ENCODE measurements at places on chromosomes 1 and 21.
A peak's percentile ranks its signal among the peaks of the same experiment; 100 is the strongest.

DNA sequence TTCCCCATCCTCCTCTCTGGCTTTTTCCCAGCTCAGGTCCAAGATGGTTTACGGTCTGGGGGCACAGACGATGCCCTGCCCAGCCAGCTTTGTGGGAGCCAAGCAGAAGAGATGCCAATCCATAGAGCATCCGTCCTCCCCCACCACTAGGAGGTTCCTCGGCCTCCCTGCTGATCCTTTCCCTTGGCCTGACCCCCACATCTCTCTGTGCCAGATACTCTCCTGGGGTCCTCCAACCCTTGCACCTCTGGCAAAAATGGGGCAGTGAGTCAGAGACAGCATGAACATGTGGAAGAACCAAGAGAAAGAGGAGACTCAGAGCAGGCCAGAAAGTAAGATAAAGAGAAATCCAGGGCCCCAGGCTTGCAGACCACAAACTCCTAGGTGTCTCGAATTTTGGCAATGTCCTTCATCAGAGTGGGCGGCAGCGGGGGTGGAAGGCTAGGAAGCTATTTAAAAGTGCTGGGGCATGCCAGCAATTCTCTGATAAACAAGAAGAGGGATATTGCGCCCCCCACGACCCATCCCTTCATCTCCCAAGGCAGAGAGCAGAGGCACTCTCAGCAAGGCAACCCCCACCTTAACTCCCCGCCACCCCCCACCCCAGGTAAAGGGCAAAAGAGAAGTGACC lies 11.4 kb downstream of the BLACAT1 start:
- DNase-seq, result no peak

GRCh38 chr1:51499694-51500093 lies 19.4 kb downstream of the EPS15 start:
- DNase-seq, result no peak

DNA sequence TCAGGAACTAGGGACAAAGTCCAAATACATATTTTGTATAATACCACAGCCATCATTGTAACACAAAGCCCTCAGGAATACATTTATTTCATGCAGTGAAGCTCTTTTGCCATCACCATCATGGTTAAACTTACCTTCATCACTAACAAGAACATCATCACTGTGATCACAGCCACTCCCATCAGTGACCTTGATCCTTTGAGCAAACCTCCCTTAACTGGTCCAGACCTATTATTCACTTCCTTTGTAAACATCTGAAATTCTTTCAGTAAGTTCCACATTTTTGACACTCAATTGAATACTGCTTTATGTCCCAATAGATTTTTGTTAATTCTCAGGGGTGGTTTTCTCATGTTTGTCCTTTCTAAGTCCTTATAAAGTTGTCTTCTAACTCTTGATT lies 16.2 kb upstream of the KPRP start:
- DNase-seq, result no peak

DNA sequence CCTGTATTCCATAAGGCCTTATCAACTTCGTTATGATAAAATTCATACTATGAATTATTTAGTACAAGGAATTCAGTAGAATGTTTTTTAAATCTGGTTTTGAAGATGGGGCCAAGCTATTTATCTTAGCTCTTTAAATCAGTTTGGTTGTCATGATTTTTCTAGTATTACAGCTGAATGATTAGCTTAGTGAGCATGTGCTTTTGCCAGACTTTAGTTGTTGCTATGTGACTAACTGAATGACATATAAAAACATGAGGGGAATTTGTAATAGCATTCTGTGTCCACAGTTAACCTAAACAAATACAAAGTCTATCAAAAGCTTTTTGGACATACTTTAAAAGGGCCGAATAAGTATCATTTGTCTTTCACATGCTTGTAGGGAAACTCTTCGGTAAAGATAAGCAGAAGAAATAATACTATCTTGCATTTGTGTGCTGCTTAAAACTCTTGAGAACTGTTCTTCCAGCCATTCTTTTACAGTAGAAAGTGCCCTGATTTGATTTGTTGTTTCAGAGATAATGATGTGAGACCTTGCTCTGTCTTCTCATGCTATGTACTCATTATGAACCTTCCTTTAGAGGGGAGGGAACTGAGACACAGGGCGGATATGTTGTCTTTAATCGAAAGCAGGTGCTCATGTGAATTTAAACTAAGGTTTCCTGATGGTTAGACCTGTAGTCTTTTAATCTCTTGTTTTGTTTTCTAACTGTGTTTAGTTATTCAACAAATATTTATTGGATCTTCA lies 18.8 kb downstream of the NEK7 start:
- DNase-seq, result no peak

GRCh38 chr21:18350216-18350615 lies 53.4 kb downstream of the TMPRSS15 start:
- DNase-seq, result no peak

DNA sequence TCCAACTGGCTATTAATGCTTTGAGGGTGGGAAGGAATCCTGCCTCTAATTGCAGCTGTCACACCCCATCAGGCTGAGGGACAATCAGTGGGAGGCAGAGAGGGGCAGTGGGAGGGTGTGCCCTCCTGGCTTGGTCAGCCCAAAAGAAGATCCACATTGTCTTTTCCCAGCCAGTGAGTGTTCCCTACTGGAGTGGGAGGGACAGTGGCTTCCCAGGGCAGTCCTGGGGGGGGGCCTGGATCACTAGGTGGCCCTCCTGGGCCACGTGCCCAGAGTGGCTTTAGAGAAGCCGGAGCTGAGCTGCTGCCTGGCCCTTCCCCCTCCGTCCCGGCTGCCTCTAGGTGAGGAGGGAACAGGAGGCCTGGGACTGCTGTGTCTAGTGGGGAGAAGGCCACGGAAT lies 14.0 kb downstream of the INKA2 start:
- DNase-seq, result no peak

DNA sequence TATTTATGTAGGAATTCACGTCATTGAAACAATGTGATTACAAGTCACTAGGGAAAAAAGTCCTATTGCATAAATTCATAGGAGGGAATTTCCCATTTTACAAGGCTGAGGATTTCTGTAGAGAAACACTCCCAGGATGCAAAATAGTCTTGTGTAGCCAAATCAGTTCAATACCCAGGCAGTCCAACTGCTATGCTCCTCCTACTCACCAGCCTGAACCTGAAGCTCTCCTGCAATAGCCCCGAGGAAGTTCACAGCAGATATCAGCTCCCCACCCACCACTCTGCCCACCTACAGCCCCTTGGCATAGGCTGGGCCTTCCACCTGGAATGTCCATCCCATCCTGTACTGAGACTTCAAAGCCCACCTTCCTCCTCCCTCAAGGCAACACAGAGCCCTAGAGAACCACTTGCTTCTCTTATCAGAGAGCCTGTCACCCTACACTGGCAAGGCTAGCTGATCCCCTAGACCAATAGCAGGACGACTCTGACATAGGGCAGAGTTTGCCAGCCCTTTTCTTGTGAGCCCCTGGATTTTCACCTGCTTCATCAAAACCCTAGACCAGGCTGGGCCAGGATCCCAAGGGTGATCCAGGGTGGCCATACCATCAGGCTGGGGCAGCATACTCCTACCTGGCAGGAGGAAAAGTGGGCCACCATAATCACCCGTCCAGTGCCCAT lies 1.5 kb downstream of the LSS start:
- DNase-seq, result no peak

- no peak for DNase-seq
These were observed 348.5 kb upstream of the VAMP3 start for GRCh38 chr1:7422561-7422960.

GRCh38 chr1:74771913-74772515 lies 39.1 kb downstream of the TYW3 start:
- DNase-seq, result peak; percentile 44

GRCh38 chr1:15963363-15963967 lies 12.4 kb downstream of the ZBTB17 start:
- DNase-seq, result no peak

- DNase-seq, result no peak
These were observed 39.9 kb downstream of the SPATA46 start for GRCh38 chr1:162336621-162337285.

GRCh38 chr1:201125800-201126199 lies 1.2 kb downstream of the ASCL5 start:
- DNase-seq, result no peak

DNA sequence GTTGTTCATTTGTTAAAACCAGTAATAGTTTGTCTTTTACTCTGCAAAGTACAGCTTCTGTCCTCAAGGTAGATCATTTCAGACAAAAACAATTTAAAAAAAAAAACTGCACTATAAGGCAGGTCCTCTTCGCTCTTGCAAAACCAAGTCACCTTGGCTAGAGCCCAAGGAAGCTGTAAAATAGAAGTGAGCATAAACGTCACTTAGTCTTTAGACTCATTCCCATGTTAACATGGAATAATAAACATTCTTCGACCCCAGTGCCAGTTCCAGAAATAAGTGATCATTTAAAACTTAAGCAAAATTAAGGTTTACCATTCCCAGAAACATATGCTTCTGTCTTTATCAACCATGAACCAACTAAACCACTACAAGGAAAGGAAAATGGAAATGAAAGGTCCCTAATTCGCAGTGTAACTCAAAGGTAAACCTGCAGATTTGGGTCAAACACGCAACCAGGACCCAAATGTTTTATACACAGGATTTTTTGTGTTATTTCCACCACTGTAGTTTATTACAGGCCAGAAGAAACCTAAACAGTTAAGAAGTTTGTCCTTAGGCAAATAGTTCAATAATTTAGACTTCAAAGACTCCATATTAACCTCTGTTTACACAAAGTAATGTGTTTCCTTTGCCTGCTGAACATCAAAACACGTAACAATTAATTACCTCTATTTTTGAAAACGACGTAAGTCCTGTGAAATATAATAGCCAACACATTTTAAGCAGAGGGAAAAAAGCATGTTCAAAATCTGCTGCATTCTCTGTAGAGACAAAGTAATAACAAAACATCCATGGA lies 54.6 kb downstream of the TGFBR3 start:
- no peak for DNase-seq

GRCh38 chr1:60864722-60865121 lies 217.6 kb upstream of the NFIA start:
- DNase-seq, result no peak

DNA sequence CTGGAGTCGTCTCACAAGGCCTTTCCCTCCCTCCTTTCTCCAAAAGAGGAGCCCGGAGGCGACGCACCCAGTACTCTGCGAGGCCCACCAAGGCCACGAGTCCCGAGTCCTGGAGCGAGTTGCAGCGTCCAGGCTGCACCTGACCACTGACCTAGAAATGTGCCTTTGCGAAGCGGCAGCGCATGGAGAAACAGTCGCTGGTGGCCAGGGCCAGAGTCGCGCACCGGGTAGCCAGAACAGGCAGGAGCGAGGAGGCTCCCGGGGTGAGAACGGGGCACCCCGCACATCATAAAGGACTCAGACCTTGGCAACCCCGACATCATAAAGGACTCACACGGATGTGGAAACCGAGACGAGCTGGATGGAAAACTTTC lies 318.4 kb downstream of the FAM72C start:
- DNase-seq, result no peak

- no peak for DNase-seq
These were observed at the start of gene GSTM1 for GRCh38 chr1:109687641-109688499. Gene GSTM1 (plus strand): TSS chr1:109687817. CDS start chr1:109687874, 57 bp downstream.

- peak; percentile 30 for DNase-seq
These were observed 240.6 kb upstream of the TMEM51 start for GRCh38 chr1:14912839-14913481.

DNA sequence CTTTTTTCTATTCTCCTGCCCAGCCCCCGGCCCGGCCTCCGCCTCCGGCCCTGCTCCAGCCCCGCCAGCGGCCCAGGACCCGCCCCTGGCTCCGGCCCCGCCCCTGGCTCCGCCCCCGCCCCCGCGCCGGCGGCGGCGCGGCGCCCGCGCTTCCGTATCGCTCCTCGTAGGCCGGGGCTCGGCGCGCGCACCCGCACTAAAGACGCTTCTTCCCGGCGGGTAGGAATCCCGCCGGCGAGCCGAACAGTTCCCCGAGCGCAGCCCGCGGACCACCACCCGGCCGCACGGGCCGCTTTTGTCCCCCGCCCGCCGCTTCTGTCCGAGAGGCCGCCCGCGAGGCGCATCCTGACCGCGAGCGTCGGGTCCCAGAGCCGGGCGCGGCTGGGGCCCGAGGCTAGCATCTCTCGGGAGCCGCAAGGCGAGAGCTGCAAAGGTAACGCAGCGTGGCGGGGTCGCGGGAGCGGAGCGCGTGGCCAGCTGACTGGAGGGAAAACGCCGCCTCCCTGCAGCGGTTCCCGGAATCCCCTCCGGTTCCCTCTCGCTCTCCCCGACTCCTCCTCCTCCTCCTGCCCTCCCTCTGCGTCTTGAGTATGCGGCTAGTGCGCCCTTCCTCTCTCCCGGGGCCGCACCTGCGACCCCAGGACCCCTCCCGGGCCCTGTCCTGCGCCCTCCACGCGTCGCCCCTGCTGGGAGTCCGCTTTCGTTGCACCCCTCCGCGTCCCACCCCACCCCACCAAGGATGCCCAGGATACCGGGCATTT lies at the start of gene IFNAR2:
TSS of gene IFNAR2 (plus strand) at position 155 of the 761 bp plus-strand sequence. CDS start 11,985 bp downstream, outside the sequence.
- DNase-seq, result peak; percentile 91

- peak; percentile 79 for DNase-seq
These were observed 4.1 kb upstream of the TFAP2E start for GRCh38 chr1:35568975-35569395.

- DNase-seq, result no peak
These were observed 65.9 kb downstream of the DNTTIP2 start for GRCh38 chr1:93813076-93813475.

DNA sequence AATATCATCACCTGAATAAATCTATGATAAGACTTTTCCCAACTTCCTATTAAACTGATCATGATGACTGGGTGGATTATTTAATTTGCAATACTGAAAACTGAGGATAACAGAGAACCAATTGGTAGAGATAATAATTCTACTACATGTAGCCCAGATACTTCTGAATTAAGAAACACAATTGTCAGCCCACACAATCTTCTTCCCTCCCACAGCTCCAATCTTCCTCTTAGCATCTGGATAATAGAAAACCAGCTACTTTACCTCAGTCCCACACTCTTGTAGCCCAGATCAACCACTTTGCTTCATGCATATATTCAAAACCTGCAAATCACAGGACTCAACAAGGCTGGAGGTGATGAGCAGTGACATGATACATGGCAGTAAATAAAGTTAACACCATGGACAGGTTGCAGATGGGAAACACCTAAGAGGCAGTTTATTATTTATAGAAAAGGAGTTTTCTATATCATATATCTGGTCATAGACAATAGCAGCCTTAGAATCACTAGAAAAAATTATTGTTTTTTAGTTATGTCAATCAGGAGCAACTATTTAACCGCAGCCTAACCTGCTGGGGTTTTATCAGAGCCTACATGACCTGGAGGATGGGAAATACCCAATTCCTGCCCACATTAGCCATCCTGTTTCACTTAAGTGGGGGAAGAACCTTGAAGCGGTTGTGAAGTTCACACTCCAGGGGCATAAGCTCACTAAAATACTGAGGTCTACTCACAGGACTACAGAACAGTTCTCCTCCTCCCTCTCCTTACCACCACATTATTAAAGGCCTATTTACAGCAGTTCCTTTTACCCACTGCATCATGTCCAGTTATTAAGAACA lies 16.7 kb downstream of the FRRS1 start:
- no peak for DNase-seq

Data from NCI-H1417 (cell line).